ENCODE measurements at places on chromosomes 5 and 9.

- DNase-seq = peak; percentile 16
These were observed 463.1 kb upstream of the CDH10 start for GRCh38 chr5:25107853-25108252.

- DNase-seq = peak; percentile 19
These were observed 1030.0 kb downstream of the CDH12 start for GRCh38 chr5:21823076-21823574.

GRCh38 chr9:128484686-128485413 is 19.7 kb upstream of the GLE1 start:
- DNase-seq = no peak

DNA sequence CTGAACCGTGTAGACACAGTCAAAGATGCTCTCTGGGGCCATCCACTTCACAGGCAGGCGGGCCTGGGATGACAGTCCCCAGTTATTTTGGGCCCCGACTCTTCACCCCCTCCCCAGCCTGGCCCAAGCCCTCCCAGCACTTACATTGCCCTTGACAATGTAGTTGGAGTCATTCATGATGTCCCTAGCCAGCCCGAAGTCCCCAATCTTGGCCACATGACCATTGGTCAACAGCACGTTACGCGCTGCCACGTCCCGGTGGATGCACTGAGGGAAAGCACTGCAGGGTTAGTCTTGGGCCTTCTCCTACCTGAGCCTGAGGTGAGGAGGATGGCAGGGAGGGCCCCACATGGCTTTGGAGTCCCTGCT is 30.3 kb downstream of the CSF1R start:
- no peak for DNase-seq

GRCh38 chr9:117970276-117971050 is 266.3 kb downstream of the TLR4 start:
- DNase-seq = no peak

- no peak for DNase-seq
These were observed 110.9 kb downstream of the COL23A1 start for GRCh38 chr5:178479261-178479660.

DNA sequence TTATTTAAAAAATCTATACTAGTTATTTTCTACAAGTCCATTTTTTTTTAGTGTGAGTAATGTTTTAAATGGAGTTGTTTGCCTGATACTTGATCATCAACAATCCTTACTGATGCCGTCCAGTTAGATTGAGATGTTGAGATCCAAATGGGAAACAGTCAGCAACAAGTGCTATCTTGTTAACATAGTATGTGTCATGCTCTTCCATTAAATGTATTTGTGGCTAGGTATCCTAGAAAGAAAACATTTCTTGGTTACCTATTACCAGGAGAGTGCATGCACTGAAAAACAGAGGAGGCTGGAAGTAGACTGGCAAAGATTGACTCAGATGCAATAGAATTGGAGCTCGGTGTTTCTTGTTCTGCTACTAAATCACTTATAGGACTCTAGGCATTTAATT is 123.4 kb upstream of the MAN2A1 start:
- peak; percentile 94 for DNase-seq

GRCh38 chr5:137619191-137619870 is 116.6 kb downstream of the KLHL3 start:
- DNase-seq = peak; percentile 84

- DNase-seq = peak; percentile 93
These were observed 14.4 kb upstream of the DMRT3 start for GRCh38 chr9:962023-962422.

DNA sequence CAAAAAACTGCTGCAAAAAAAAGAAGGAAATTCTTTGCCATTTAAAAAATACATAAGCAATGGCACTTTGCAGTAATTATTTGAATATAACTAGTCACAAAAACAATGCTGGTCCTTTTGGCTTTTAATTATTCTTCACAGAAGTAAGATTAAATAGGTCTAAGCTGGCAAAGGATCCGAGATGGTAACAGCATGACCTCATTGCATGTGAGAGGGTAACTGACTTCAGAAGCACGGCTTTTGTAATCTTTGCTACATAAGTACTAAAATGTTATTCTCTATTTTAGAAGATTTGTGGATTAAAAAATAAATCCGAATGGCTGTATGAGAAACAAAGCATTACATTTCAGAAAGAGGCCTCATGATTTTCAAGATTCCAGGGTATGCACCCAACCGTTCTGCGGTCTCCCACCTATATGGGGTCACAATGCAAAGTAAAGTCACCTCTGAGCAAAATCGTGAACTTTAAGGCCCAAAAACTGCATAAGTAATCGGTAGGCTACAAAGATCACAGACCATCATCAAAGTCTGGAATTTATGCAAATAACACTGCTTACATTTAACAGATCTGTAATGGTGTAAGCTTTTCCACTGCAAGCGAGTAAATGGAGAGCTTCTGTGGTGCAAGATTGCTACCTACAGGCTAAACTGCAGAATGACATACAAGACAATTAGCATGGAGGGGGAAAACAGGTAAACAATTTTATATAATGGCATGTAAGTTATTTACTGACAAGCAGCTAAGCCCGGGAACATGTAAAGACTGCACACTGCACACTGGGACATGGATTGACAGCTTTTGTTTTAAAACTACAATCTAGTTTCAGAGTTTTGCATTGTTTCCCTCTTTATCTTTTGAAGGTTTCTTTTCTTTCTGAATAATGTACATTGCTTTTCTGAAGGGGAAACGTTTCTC is 231.6 kb downstream of the SLF1 start:
- DNase-seq = peak; percentile 54

- DNase-seq = peak; percentile 72
These were observed 495.8 kb downstream of the CHSY3 start for GRCh38 chr5:130400091-130400490.

- DNase-seq = no peak
These were observed 252.0 kb upstream of the IRX4 start for GRCh38 chr5:2134543-2135292.

GRCh38 chr5:76718381-76718832 is 2.5 kb downstream of the F2R start:
- no peak for DNase-seq

DNA sequence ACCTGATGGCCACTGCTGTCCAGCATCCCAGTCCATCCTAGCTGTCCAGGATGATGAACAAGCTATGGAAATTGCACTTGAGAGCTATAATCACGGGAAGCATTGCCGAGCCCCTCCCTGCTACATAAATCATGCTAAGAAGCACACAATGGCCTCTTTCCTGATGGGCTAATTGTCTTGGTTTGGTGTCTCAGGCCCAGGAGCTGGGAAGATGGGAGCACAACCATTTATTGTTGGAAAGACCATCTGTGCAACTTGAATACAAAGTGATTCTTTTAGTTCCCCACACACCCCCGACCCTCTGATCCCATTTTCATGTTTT is 80.4 kb downstream of the RGS3 start:
- no peak for DNase-seq

DNA sequence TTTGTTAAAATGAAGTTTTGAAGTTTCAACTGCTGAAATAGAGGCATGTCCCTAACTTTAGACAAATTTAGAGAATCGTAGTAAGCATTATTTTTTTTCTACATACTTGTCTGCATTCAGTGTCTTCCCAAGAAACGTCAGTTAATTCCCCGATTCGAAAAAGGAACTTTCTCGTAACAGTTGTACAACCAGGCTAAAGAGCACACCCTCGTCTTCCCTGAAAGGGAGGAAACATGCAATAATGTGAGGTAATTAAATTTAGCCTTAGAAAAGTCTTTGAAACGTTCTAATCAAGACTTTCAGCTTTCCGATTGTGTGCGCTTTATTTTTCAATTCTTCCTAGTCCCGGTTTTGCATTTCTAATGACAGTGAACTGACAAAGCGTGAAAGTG is 374 bp upstream of the SLC1A3 start:
- no peak for DNase-seq

DNA sequence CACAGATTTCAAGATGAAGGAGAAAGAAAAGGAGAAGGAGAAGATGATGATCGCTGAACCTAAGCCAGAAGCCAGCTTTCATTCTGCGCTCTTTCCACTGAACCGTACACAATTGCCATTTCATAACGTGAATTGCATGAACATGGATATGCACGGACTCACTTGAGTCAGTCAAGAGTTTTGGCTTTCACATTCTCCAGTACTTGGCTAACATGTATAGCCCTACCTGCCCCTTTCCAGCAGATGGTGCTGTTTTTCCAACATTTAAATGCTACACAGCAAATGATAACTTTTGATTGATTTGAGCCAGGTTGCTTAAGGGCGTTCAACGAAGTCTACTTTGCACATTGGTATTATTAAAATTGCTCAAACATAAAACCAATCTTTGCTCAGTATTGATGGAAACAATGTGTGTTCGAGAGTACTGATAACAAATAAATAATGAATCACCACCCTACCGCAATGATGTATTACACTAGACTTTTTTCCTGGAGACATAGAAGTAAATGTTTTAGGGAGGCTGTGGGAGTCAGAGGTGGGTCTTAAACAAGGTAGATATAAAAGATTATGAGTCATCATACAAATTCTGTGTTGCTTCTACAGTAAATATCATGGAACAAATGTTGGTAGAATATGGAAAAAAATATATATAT is 196.4 kb downstream of the TRPM3 start:
- DNase-seq = peak; percentile 75

DNA sequence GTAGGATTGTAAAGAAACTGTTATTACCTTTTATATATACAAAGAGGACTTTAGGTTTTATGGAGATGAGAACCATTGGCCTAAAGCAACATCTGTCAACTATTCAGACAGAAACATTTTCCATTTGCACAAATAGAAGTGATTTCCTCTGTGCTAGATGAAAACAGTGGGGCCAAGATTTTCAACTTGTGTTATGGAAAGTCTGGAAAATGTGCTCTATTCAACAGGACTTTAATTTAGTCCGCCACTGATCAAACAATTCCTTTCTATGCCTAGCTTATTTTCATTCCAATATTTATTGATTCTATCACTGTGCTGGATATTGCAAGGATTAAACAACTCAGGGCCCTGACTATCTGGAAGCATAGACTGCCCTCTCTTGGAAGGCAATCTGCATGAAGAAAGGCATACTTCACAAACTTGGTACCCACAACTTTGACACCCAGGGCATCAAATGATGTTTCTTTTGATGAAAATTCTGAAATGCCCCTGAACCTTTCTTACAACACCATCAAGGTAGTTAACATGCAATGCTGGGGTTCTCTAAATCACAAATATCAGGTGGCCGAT is 126.6 kb upstream of the HMHB1 start:
- peak; percentile 43 for DNase-seq

GRCh38 chr5:115435778-115436712 is 108.5 kb downstream of the FEM1C start:
- peak; percentile 77 for DNase-seq

DNA sequence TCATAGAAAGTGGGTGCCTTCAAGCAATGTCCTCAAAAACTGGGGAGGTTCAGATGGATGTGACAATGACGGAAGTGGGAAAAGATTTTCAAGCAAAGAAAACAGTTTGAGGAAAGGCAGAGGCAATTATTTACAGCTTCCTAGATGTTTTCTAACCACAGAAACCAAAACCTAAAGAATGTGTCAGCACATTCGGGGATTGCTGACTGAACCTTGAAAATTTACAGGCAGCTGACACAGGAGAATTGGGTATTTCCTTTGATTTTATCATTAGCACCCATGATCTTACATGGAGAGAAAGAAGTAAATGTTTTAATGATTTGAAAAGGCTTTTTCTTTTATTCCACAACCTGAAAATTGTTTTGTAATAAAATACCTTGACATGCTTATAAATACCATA is 369.0 kb downstream of the ACTL7B start:
- DNase-seq = peak; percentile 42

DNA sequence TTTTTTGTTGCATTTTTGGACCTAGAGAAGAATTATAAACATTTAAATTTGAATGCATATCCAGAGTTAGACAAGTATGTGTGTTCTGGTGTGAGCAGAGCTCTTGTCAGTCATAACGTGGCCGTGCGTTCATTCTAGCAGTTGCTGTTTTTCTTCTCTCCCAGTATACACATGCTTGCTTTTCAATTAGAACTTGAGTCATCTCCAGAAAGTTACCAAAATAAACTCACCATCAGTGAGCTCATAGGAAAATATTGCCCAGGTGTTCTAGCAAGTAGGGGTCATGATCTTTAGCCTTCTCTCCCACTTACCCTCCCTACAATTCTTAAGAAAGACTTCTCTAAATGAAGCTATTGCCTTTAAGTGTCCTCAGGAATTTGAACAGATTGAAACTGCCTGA is 247.5 kb upstream of the TUT7 start:
- peak; percentile 35 for DNase-seq

DNA sequence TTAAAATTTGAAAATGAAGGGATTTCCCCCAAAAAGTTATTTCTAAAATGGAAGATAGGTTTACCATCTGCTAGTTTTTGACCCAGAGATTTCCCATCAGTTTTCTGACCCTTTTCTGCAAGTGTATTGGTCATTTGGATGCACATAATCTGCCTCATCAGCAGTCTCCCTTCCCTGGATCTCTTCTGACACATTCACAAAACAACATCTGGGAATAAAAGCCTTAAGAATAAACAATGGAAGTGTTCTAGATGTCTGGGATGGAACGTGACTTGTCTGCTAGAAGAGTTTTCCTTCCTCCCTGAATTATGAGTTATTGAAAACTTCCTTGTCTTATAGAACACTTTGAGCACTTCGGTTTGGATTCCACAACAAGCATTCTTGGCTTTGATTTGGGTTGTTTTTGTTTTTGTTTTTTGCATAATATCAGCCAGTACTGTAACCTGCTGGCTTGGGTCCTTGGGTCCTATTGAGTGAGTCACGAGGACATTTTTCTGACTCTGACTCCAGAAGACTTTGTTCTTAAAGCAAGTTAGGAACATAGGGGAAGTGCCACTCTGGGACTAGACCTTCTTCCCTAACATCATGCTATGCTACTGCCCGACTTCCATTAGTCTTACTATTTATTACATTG is 18.2 kb upstream of the ESM1 start:
- DNase-seq = no peak

GRCh38 chr5:139747583-139748504 is 47.8 kb upstream of the PSD2 start:
- no peak for DNase-seq

DNA sequence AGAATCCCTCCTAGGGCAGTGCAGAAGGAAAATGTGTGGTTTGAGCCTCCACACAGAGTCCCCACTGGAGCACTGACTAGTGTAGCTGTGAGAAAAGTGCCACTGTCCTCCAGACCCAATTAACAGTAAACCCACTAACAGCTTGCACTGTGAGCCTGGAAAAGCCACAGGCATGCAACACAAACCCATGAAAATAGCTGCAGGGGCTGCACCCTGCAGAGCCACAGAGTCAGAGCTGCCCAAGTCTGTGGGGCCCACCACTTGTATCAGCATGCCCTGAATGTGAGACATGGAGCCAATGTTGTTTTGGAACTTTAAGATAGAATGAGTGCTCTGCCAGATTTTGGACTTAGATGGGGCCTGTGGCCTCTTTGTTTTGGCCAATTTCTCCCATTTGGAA is 119.8 kb upstream of the CDH9 start:
- DNase-seq = peak; percentile 4

All from bronchial epithelial cell (primary cell).